ENCODE measurements at places on chromosomes 1 and 21.

- no peak for DNase-seq
Measured at GRCh38 chr1:32892368-32893197, 6.3 kb downstream of the HPCA start.

DNA sequence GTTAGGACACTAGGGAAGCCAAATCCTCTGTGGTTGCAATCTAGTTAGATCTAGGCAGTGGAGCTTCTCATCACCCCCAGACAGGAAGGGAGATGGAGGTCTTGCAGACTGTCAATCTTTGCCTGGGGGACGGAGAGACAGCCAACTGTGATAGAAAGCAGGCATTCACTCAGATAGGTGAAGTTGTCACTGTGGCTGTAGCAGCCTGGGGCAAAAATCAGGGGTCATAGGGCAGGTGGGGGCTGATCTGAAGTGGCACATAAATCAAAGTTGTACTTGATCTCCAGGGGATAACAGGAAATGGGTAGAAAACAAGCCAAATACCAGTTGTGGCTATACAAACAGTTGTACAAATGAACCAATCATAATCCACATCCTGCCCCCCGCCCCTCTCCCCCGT lies 620.9 kb upstream of the USP24 start:
- DNase-seq, result no peak

- no peak for DNase-seq
Measured at GRCh38 chr21:41778930-41779600, 12.2 kb upstream of the RIPK4 start.

- DNase-seq, result no peak
Measured at GRCh38 chr1:219188331-219188803, 14.7 kb downstream of the LYPLAL1 start.

DNA sequence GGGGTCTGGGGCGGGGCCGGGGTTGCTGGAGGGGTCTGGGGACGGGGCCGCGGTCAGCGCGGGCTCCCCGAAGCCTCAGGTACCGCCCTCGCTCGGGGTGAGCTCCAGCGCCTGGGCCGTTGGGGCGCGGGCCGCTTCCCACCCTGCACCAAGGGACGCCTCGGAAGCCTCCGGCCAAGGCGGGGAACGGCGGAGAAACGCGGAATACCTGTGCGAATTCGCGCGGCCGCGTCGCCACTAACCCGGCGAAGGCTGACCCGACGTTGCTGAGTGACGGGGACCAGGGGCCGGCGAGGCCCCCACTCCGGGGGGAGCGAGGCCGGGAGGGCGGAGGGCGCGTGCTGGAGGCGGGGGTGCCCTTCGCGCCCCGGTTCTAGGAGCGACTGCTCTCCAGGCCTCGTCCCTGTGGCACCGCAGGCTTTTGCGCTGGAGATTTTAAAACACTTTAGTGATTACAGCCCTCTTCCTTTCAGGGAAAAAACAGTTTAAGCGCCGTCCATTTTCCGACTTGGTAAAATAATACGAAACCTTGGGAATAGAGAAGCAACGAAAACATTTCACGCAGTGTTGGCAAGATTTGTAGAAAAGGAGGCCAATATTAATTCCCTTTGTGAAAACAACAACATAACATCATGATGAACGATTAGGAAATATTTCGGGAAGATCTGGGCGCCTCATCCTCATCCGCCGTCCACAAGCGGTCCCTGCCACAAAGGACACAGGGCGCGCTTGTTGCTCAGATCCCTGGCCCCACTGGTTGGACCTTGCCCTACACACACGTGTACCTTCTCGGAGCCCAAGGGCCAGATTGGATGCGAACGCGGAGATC lies 971 bp upstream of the GNG4 start:
- no peak for DNase-seq

DNA sequence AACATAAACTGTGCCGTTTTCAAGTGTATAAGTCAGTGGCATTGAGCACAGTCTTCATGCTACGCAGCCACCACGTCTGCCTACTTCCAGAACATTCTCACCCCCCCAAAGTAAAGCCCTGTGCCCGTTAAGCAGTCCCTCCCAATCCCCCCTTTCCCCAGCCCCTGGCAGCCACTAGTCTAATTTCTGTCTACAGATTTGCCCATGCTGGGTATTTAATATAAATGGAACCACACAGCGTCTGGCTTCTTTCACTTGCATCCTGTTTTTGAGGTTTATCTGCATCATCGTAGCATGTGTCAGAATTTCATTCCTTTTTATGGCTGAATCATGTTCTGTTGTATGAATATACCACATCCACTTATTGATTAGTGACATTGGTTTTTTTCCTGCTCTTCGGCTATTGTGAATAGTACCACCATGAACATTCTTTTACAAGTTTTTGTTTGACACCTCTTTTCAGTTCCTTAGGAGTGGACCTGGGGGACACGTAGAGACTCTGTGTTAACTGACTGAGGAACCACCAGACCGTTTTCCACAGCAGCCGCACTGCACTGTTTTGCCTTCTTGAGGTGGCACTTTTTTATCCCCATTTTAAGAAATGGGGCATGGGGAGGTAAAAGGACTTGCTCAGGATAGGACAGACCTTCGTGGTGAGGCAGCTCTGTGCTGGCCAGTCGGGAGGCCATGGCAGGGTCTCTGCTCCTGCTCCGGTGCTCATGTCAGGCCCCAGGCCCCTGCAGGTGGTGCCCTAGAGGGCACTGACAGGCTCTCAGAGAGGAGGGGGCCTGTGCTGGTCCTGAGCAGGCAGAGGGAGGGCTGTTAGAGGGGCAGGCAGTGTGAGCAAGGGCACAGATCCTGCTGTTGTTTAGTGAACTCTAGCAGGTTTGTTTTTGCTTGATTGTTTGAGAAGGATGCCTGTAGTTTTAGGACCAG lies 123.8 kb downstream of the PCBP3 start:
- no peak for DNase-seq

- no peak for DNase-seq
Measured at GRCh38 chr1:78549891-78550290, 59.1 kb downstream of the PTGFR start.

DNA sequence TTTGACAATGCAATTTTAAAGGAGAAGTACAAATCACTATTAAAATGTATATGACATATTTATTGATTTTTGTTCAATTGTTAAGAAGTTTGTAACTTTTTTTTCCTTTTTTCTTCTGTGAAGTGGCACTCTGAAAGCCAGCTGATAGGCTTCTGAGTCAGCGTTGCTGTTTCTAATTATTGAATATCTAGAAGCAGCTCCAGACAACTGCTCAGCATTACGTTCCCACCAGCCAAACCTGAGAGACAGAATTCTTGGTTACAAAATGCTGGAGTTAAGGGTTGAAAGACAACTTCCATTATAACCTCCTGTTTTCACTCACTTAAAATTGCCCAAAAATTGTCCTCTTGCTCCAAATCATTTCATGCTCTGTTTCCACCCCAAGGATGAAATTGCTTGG lies 31.4 kb upstream of the LMX1A start:
- DNase-seq, result no peak

DNA sequence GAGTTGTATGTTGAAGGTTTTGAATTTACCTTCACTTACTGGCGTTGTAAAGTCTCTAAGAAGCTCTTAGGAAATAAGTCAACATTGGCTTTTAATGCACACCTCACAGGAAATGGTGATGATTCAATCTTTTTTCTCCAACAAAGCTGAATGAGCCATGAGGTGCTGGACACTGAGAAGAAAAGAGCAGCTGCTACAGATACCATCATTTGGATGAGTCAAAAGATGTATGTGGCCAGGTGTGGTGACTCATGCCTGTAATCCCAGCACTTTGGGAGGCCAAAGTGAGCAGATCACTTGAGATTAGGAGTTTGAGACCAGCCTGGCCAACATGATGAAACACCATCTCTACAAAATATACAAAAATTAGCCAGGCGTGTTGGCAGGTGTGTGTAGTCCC lies 3.3 kb upstream of the IL23R start:
- DNase-seq, result no peak

DNA sequence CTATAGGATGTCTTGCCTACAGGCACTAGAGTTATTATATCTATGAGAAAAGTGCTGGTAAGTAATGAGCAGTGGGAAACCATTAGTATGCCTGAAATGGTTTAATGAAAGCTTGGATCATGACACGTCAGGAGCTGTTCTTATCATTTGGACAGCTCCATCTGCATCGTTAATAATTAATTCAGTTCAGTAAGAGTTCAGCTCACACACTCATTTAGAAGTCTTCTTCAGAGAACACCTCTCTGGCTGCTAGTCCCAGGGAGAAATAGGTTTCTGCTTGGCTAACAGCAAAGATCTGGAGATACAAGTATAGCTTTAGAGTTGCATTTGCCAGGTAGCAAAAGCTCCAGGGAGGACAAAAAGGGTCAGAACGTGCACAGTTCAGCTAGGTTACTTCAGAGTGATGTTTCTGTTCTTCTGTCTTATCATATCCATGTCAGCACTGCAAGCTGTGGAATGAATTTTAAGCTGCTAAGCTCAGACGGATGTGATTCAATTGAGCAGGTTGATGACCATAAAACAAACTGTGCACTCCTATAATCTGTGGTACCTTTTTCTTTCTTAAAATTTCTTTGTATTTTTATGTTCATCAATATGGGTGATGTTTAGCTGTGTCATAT lies 173.6 kb downstream of the ADGRL2 start:
- DNase-seq, result no peak

GRCh38 chr1:197948926-197949899 lies 32.0 kb downstream of the LHX9 start:
- DNase-seq, result no peak

DNA sequence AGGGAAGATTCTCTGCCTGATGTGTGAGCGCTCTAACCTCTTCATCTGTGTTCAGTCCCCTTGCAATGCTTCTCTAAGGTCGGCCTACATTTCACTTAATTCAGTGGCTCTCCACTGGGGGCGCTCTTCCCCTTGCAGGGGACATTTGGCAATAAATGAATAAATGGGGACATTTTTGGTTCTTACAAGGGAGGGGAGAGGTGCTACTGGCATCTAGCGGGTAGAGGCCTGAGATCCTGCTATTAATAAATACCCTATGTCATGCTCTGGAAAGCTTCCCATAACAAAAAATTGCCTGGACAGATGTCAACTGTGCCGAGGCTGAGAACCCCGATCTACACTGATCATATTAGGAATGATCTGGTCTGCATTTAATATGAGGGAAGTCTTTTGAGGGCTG lies 25.9 kb upstream of the DNAJC11 start:
- DNase-seq, result no peak

GRCh38 chr1:238660849-238661248 lies 725.5 kb upstream of the CHRM3 start:
- no peak for DNase-seq

GRCh38 chr1:201537028-201537427 lies 1.9 kb upstream of the NAV1 start:
- DNase-seq, result no peak
